Memory B cell (primary cell): ENCODE measurements at places on chromosomes 3 and 15.

GRCh38 chr3:107414325-107414964 lies 37.2 kb downstream of the CCDC54 start:
- H3K4me1 ChIP-seq, result peaks cover 2% of the 10 kb centered on the region
- no peak overlapping the region for H3K4me3 ChIP-seq
- DNase-seq, result no peak
- no peak overlapping the region for H3K27ac ChIP-seq

DNA sequence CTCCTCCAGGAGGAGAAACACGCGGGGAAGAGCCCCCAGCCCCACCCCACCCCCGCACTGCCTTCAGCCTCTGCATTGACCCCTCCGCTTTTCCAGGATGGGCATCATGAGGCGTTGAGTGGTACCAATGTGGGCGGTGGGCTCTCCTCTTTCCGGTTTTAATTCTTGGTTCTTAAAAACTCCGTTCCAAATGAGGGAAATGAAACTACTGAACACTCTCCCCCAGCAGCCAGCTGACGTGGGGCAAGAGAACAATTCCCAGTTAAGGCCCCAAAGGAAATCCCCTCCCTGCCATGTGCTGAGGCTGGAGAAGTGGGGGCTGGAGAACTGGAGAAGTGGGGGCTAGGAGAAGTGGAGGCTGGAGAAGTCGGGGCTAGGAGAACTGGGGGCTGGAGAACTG lies 5.3 kb upstream of the NRROS start:
- peaks cover 50% of the 10 kb centered on the region for H3K4me1 ChIP-seq
- DNase-seq, result peak; percentile 38
- H3K27me3 ChIP-seq, result no peaks in the 10 kb centered on the region
- H3K27ac ChIP-seq, result peak overlapping the region; percentile 97
- peak overlapping the region; percentile 97 for H3K4me3 ChIP-seq

GRCh38 chr15:32007355-32007960 lies 22.9 kb upstream of the CHRNA7 start:
- H3K36me3 ChIP-seq, result no peaks in the 10 kb centered on the region
- no peak overlapping the region for H3K4me3 ChIP-seq
- no peak overlapping the region for H3K27ac ChIP-seq

DNA sequence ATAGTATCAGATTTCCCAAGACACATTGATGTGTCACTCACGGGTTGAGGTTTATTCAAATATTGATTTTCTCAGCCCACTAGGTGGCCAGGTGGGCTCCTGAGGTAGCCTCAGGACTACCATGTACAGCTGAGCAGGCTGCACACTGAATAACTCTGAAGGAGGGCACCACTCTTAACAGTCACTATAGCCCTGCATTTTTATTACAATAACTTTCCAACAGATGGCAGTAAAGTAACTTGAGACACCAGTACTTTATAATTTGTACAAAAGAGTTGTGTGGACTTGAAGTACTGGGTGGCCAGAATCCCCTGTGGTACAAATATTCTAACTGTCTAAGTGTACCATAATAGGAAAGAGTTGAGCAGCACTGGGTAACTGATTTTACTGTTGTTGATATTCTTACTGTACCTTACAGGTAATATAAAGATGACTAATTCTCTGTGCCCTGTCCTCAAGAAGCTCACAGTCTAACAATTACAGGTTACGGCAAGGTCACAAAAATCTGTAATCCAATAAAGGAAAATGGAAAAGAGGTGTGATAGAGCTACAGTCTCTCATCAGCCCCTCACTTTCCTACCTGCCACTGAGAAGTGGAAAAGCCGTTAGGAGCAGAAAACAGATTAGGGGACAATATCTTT lies 76.0 kb downstream of the ETFA start:
- H3K27me3 ChIP-seq, result no peaks in the 10 kb centered on the region
- DNase-seq, result no peak
- no peak overlapping the region for H3K4me3 ChIP-seq

GRCh38 chr3:16011376-16011775 lies 163.1 kb upstream of the GALNT15 start:
- H3K4me3 ChIP-seq, result no peak overlapping the region
- H3K27ac ChIP-seq, result no peak overlapping the region
- peaks cover 5% of the 10 kb centered on the region for H3K36me3 ChIP-seq
- no peaks in the 10 kb centered on the region for H3K4me1 ChIP-seq
- H3K27me3 ChIP-seq, result no peaks in the 10 kb centered on the region

- peak overlapping the region; percentile 72 for H3K4me3 ChIP-seq
- peaks cover 42% of the 10 kb centered on the region for H3K4me1 ChIP-seq
- H3K27me3 ChIP-seq, result no peaks in the 10 kb centered on the region
- no peak for DNase-seq
- no peaks in the 10 kb centered on the region for H3K36me3 ChIP-seq
These were observed 24.3 kb upstream of the CP start for GRCh38 chr3:149245738-149246451.

- no peak overlapping the region for H3K27ac ChIP-seq
- no peaks in the 10 kb centered on the region for H3K36me3 ChIP-seq
- peaks cover 5% of the 10 kb centered on the region for H3K27me3 ChIP-seq
- no peak overlapping the region for H3K4me3 ChIP-seq
These were observed 130.9 kb downstream of the PGPEP1L start for GRCh38 chr15:98876451-98877369.

DNA sequence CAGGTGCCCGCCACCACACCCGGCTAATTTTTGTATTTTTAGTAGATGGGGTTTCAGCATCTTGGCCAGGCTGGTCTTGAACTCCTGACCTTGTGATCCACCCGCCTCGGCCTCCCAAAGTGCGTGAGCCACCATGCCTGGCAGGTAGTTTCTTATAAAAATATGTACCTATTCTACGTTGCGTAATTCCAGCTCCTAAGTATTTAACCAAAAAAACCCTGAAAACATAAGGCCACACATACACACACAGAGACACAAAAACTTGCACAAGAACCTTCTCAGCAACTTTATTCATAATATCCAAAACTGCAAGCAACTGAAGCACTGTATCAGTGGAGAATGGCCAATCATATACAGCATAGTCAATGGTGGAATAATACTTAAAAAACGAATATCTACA lies 5.3 kb downstream of the RNF168 start:
- H3K27ac ChIP-seq, result no peak overlapping the region
- H3K36me3 ChIP-seq, result peaks cover 15% of the 10 kb centered on the region
- no peak for DNase-seq
- no peak overlapping the region for H3K4me3 ChIP-seq
- no peaks in the 10 kb centered on the region for H3K27me3 ChIP-seq

DNA sequence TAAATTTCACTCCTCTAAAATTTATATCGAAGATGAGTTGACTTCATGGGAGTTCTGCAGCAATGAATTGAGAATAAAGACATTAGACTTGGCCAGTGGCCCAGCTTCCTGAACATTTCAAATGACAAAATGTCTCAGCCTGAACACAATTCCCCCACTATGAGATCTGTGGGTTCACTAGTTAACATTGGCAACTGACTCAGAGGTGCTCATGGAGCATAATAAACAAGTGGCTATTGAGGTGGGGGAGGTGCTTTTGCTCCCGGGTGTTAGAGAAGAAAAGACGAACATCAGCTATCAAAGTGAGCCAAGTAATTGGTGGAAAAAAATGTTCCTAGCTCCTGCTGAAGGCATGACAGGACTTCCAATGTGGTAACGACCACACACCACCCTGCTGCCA lies 6.3 kb downstream of the ATP13A4 start:
- no peak overlapping the region for H3K4me3 ChIP-seq
- H3K4me1 ChIP-seq, result no peaks in the 10 kb centered on the region
- no peak for DNase-seq
- no peak overlapping the region for H3K27ac ChIP-seq

- peaks cover 7% of the 10 kb centered on the region for H3K27me3 ChIP-seq
- H3K4me3 ChIP-seq, result no peak overlapping the region
- peaks cover 2% of the 10 kb centered on the region for H3K36me3 ChIP-seq
- DNase-seq, result no peak
These were observed 672 bp upstream of the KY start for GRCh38 chr3:134651347-134652041.

- H3K4me3 ChIP-seq, result no peak overlapping the region
- H3K27ac ChIP-seq, result peak overlapping the region; percentile 83
- peaks cover 4% of the 10 kb centered on the region for H3K36me3 ChIP-seq
- peaks cover 33% of the 10 kb centered on the region for H3K4me1 ChIP-seq
- DNase-seq, result no peak
- no peaks in the 10 kb centered on the region for H3K27me3 ChIP-seq
These were observed 113.2 kb downstream of the MBNL1 start for GRCh38 chr3:152381881-152382295.

DNA sequence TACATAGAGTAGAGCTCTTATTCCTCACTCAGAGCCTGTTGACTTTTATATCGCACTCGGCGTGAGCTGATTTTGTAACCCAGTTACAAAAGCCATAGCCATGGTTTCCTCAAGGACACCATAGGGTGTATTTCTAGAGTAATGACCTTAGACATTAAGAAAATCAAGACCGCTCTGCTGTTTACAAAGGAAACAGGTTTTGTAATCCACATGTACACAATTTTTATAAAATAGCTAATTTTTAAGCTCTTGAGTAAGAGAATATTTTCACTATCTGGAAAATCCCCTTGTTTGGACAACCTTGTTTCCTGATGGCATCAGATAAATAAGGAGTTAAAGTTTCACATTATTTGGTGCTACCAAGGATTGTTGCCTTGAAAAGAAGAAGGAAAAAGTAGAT lies 104.7 kb downstream of the PGPEP1L start:
- H3K4me3 ChIP-seq, result no peak overlapping the region
- peaks cover 1% of the 10 kb centered on the region for H3K27me3 ChIP-seq
- H3K36me3 ChIP-seq, result no peaks in the 10 kb centered on the region
- no peak overlapping the region for H3K27ac ChIP-seq
- no peak for DNase-seq

GRCh38 chr15:74830868-74831267 lies 4.4 kb downstream of the CPLX3 start:
- DNase-seq, result no peak
- H3K27ac ChIP-seq, result no peak overlapping the region
- peaks cover 11% of the 10 kb centered on the region for H3K4me1 ChIP-seq
- H3K4me3 ChIP-seq, result no peak overlapping the region
- H3K27me3 ChIP-seq, result peaks cover 4% of the 10 kb centered on the region
